ENCODE measurements at places on chromosomes 7 and 10.

DNA sequence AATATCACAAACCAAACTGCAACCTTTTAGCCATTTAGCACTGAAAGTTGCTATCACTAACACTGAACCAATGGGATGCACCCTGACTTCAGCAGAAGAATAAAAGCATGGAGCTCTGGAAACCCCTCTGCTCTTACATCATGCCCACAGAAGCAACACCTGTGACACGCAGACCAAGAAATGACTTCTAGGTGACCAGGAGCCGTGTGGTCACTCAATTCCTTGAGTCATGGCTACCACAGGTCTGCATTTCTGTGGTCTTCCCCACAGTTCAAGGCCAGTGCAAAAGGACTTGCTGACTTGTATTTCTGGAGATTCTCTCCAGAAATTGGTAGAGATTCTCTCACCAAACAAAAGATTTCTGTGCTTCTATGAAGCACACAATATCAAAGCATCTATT, 38.3 kb downstream of the NRCAM start:
- no peak for DNase-seq

DNA sequence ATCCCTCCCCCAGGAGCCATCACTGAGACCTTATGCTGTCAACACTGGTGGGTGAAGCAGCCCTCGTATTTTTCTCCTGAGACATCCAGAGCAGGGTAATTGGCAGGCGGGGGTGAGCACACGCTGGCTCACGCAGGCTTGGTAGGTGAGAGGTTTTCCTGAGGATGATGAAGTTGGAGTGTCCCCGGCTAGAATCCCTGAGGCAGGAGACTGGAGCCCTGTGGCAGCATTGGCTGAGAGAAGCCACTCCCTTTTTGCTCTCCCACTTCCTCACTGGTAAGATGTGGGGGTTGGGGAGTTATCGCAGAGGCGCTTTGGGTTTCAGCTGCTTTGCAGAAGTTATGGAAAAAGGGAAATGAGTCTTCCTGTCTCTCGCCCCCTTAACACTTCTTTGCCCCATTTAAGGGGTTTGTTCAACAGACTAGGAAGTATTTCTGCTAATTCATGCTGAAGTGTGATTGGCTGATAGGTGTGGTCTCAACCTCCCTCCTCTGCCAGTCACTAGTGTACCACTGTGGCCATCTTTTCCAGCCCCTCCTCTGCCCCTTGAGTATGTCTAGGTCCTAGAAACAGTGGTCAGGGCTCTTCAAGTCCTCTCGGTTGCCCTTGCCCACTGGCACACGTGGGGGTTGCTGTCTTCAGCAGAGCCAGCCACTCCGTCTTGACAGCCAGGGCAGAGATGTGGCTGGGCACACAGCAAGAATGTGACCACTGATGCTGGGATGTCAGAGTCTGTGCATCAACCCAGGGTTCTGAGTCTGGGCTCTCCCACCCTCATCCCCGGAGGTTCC, 5.7 kb downstream of the ARPC1B start:
- DNase-seq: peak; percentile 36

- no peak for DNase-seq
Measured at GRCh38 chr10:7033031-7033430, 377.8 kb downstream of the SFMBT2 start.

DNA sequence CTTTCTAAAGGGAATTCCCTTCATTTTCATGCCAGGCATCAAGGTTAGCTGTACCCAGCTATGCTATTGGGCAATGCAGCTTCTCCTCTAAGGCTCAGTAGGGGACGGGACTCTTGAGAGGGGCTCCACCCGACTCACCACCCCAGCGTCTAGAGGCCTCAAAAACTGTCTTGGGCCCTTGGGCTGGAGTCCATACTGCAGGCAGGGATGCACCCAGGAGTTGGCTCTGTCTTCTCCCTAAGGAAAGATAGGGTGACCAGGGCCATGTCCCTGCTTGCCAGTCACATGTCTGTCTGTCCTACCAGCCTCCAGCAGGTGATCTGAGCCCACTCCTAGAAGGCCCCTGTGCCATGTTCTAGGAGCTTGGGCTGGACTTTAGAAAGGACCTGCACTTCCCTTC, 1.2 kb downstream of the OPN4 start:
- DNase-seq: no peak

DNA sequence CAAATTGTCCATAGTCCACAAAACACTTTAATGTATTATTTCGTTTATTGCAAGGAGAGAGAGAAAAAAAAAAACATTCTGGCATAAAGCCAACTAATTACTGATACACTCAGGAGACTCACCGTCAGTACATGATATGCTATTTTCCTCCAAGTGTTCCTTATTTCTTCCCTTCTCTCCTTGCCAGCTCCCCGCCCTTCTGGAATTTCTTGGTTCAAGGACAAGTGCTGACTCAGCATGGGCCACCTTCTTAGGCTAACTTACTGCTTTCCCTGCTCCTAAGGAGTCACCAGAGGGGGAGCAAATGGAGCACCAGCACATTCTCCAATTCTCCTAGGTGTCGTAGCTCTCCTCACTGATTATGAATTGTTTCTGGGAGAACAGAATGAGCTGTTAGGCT, 133.8 kb upstream of the HDAC9 start:
- no peak for DNase-seq

- DNase-seq: no peak
Measured at GRCh38 chr10:89301232-89301631, 614 bp upstream of the IFIT2 start.

DNA sequence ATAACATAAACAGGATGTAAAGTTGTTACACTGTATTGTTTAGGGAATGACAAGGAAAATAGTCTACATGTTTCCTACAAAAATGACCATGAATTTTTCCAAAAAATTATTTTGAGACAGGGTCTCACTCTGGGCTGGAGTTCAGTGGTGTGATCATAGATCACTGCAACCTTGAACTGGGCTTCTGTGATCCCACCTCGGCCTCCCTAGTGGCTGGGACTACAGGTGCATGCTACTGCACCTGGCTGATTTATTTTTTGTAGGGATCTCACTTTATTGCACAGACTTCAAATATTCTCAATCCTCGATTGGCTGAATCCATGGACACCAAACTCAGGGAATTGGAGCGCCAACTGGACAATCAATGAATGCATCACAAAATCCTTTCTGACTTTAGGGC, 6.6 kb downstream of the CHCHD2 start:
- no peak for DNase-seq

DNA sequence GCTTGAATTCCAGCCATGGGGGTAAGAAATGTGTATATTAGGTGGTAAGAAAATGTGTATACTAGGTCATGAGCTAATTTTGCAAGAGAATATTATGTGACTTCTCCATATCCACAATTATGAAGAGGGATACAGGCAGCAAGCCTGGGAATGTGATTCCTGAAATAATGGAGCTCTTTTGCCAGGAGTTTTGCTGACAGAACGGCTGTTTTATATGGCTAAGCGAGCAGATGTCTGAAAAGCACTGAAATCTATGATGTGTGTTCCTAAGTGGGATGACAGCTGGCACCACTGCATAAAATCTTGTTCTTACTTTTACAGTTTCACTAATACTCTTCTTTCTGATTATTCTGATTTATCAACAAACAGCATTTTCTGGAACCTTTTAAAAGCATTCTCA, 386.0 kb upstream of the HPS1 start:
- DNase-seq: no peak

DNA sequence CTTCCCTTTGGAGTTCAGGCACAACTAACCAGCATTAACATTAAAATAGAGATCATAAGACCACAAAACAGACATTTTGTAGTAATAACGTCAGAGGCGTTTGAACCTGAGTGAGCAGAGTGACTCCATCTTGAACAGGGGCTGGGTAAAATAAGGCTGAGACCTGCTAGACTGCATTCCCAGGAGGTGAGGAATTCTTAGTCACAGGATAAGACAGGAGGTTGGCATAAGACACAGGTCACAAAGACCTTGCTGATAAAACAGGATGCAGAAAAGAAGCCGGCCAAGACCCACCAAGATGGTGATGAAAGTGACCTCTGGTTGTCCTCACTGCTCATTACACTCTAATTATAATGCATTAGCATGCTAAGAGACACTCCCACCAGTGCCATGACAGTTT, 493.2 kb upstream of the AUTS2 start:
- no peak for DNase-seq

DNA sequence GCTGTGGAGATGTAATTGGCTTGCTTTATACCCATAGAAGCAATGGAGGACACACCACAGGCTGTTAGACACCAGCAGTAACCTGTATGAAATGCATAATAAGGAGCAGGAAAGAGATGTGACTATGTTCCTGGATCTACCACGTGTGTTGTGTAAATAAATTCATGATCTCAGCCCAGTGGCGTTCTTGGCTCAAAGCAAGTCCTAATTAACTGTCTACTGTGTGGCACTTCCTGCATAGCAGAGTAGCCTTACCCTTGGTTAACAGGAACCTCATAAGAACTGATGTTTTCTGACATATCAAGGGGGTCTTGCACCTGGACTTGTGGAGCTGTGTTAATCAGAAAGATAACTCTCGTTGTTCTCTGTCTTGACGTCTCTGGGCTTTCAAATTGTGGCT, 25.7 kb upstream of the FAM180A start:
- DNase-seq: no peak

DNA sequence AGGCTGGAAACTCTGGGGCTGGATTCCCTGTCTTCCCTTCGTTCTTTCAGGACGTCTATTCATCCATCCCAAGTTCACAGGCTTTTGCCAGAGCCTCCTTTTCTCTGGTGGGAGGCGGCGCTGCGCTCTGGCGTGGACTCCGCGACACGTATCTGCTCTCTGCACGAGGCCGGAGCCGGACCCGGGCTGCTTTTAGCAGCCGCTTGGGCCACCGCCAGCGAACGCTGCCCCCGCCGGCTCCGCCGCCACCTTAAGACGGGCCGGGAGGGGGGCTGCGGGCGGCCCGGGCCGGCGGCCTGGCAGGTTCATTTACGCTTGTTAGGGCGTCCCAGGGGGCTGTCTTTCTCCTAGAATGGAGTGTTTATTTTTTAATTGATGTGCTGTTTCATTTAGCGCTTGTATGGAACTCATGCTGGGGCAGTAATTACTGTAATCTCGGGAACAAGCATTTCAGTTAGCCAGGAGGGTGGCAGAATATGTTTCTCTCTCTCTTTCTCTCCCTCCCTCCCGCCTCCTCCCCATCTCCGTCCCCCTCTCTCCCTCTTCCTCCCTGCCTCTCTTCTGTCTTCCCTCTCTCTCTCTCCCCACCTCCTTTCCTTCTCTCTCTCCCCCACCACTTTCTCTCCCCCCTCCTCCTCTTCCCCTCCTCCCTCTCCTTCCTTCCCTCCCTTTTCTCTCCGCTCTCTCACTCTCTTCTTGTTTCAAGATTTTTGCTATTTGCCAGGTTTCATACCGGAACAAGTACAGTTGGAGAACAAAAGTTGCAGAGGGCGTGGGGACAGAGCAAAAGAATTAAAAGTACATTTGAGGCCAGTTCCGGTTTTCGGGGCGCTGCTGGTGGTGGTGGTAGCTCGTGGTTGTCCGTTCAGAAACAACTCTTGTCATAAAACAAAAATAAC, 1.3 kb upstream of the FZD8 start:
- peak; percentile 12 for DNase-seq

GRCh38 chr7:33477719-33478480, 348.5 kb downstream of the BBS9 start:
- DNase-seq: no peak

GRCh38 chr7:21253740-21254687, 173.9 kb upstream of the SP4 start:
- peak; percentile 25 for DNase-seq

DNA sequence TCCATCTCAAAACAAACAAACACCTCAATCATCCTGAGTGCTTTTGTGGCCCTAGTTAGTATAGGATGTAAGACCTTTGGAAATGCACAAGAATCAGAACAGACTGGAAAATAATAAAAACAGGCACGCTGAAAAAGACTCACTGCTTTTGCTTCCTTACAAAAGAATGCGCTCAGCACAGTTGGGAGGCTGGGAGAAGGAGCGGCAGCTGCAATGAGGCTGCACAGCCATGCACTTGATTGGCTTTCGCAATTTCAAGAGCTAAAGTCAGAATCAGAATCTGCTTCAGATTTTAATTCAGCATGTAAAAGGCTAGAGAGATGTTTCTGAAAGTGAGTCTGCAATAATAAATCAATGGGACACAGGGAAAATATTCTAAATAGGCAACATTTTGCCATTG, 97.2 kb downstream of the FRMD4A start:
- DNase-seq: no peak

DNA sequence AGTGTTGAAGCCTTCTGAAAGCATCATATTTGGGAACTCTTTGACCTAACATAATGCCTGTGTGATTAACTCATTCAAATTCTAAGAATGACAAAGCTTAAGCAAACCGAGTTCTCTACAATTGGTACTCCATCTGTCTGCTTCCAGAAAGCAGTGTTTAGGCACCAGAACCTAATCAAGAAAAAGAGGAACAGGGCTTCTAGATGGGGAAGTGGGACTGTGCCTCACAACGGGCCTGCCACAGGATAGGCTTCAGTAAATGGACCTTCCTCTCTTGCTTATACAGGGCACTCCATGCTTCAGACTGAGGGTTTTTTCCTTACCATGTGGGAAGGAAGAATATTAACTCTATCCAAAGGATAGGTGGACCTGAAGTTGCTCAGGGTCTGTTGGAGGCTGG, 808.1 kb downstream of the XPNPEP1 start:
- no peak for DNase-seq

- no peak for DNase-seq
Measured at GRCh38 chr10:59711871-59712494, 2.3 kb upstream of the SLC16A9 start.

DNA sequence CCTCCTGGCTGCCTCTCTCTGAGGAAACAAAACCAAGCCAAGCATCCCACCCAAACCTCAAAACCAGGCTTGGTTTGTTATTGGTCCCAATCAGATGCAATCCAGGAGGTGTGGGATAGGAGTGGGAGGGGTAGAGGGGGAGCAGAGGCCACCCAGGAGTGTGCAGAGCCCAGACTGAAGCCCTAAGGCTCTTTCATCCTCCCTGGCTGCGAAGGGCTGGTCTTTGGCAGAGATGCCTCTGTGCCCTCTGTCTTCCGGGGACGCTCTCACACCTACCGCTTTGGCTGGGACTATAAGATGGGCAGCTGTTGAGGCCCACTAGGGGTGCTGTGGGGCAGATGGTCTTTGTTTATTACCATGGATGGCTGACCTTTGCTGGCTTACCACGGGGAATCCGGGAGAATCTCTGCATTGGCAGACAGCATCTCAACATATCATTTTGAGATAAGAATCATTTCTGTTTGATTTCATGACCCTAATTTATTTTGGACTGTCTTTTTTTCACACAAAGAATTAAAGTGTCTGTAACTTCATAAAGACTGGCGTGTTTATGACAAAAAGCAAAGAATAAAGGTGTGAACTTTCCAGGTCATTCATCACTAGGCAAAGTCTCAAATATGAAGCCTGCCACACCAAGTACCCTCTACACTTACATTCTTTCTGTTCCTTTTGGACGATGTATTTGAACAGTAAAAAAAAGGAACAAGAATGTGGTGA, 6.5 kb upstream of the DENND2A start:
- DNase-seq: no peak
